Hematopoietic multipotent progenitor cell (in vitro differentiated cells): ENCODE measurements at places on chromosomes 7 and 10.

DNA sequence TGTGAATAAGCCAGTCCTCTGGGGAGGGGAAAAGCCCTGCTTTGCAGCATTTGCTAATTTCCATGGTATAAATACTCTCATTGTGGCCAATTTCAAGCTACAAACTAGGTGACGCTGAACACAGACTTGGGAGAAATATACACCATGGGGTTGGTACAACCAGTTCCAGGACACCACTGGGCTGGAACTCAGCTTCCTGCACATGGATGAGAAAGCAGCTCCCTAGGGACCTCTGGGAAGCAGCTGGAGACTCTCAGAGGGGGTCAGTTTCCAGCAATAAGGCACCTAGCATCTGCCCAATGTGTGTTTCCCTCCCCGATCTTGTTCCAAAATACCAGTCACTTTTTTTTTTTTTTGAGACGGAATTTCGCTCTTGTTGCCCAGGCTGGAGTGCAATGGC, 56.8 kb upstream of the WDR11 start:
- no peak for DNase-seq

GRCh38 chr10:108574233-108574632, 1349.1 kb downstream of the XPNPEP1 start:
- DNase-seq, result no peak

DNA sequence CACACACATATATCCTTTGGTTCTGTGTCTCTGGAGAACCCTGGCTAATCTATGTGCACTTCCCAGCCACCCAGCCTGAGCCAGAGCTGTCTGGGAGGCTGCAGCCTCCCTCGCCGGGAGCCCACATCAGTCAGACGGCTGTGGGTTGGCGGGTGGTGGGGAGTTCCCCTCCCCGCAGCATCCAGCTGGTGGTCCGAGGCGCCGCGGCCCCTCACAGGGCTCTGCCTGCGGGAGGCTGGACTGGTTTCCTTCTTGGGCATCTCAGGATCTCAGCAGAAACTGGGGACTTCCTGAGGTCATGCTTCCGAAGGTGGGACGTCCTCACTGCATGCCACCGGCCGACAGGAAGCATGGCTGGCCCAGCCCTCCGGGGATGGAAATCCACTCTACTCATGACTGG, 22.0 kb upstream of the PSMG3 start:
- peak; percentile 25 for DNase-seq

DNA sequence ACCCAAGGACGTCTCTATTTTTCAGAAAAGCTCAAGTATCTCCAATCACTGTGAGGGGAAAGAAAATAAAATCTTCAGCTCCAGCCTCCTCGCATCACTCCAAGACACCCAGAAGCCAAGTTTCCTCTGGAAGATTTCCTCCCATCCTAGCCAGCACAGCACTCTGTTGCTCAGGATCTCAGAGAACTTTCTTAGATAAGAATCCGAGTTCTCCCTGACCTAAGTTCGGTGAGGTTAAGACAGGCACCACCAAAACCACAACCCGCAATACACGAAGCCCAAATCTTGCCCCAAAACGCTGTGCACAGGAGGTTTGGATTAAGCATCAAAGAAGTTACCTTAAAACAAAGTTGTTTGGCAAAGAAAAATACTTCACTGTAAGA, 4.2 kb downstream of the FAM53B start:
- DNase-seq, result no peak

- no peak for DNase-seq
Measured at GRCh38 chr10:49657606-49658005, 21.8 kb upstream of the C10orf53 start.

GRCh38 chr10:78750418-78750817, 318.3 kb upstream of the ZMIZ1 start:
- DNase-seq, result no peak

- DNase-seq, result no peak
Measured at GRCh38 chr10:47029181-47030009, 118.2 kb downstream of the PTPN20 start.

- DNase-seq, result no peak
Measured at GRCh38 chr10:24681572-24682088, 42.1 kb downstream of the ARHGAP21 start.
